ENCODE measurements at places on chromosomes 3 and 15. TPM values are rescaled to one million over a fixed set of nuclear protein-coding genes. Genes with fewer than 3 reads are reported as not detected.

The SLC27A2 gene
- 153 TPM for total RNA-seq

The ADGRG7 gene
- total RNA-seq: 17.0 TPM

The OR5K2 gene
- total RNA-seq: not detected

The P2RY1 gene
- total RNA-seq: 1.1 TPM

The CPOX gene
- 34.1 TPM for total RNA-seq

The SYNPR gene
- total RNA-seq: not detected

DNA sequence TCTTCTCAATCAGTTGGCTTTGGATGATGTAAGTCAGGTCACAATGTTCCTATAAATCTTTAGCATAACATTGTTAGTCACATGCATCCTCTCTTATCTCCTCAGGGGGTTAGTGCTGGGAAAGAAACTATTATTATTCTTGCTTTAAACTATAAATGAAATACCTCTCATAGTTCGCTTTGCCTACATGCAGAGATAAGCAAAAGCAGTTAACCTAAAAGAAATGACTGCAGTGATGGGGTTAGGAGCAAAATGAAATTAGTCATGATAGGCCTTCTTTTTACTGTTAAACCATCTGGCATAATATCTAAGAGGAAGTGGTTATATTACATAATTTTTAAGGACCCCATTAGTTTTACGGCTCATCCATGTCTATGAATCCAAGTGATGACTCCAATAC, 91.7 kb upstream of the IGSF10 start:
- no peak for DNase-seq

DNA sequence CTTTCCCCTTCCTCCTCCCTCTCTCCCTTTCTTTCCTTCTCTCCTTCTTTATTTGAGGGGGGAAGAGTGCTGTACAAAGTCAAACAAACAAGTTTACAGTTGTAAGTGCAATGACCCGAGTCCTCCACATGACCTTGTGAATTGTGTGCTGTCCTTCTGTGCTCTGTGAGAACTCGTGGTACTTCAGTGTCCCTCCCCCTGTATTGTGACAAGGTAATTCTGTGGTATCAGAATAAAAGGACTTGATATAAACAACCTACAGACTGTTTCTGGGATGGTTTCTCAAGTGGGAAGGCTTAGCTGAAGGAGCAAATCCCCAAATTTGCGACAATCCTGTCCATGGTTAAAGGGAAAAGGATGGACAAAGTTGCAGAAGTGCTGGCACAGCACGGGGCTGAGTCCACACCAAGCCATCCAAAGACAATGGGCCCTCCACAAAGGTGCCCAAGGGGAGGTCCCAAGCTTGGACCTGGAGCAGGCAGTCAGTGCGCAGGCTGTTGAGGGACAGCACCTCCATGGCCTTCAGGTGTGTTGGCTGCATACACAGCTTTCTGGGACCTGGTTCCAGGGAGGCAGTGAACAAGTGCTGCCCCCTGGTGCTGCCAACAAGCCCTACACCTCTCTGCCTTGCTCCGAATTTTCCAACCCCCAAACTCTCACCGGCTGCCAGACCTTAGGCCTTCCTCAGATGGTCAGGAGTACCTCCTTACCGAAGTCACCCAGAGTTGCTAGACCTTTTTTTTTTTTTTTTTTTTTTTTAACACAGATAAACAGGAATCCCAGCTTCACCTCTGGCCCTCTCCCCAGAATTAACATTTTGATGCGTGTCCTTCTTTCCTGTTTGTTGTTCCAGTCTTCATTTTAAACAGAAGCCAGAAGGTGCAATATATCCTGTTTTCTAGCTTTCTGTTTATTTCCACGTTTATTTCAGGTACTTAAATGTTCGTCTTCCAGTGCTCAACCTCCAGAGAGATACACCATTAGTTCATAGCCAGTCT, 2.6 kb upstream of the APEH start:
- DNase-seq: peak; percentile 87

DNA sequence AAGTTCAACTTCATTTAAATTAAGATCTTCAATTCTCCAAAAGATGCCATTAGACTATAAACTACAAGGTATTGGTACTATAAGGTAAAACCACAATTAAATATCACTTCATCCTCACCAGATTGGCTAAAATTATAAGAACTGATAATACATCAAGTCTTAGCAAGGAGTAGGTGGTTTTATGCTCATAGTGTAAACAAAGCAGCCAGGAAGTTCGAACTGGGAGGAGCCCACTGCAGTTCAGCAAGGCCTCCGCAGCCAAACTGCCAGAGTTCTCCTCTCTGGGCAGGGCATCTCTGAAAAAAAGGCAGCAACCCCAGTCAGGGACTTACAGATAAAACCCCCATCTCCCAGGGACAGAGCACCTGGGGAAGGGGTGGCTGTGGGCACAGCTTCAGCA, 91.6 kb upstream of the SETMAR start:
- DNase-seq: no peak

DNA sequence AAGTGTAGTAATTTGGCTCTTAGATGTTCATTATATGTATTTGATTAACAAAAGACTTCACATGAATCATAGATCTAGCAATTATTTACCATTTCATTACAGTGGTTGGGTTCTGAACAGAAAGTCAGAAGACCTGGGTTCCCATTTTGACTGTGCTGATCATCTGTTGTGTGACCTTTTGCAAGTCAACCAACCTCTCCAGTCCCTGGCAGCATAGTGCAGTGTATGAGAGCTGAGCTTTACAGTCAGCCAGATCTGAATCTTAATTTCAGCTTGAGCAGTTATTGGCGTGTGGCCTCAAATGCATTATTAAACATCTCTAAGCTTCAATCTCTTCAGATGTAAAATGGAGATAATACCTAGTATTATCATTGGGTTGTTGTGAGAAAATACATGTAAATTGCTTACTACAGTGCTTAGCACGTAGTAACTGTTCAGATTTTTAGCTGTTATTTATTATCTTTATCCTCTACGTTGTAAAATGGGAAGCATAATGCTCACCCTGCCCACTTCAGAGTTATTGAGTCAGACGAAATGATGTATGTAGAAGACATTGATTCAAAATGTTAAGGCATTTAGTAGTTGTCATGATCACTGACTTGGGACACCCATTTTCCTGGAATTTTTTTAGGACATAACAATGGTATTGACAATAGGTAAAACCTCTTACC, 104.0 kb downstream of the KLHL25 start:
- no peak for DNase-seq

DNA sequence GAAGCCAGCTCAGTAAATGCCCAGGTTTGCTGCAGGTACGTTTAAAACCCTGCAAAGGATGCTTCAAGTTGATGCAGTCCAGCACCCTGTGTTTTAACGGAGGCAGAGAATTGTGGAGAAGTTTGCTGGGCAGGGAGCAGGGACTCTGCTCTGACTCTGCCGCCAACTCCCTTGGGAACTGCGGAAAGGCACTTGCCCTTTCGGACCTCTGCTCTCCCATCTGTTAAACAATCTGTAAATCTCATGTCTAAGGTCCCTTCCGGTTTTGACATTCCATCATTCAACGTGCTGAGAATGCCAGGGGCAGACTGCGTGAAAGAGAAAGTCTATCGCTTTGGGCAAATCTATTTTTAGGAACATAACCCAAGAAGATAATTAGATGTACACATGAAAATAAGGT, 184.5 kb downstream of the OPA1 start:
- DNase-seq: no peak

DNA sequence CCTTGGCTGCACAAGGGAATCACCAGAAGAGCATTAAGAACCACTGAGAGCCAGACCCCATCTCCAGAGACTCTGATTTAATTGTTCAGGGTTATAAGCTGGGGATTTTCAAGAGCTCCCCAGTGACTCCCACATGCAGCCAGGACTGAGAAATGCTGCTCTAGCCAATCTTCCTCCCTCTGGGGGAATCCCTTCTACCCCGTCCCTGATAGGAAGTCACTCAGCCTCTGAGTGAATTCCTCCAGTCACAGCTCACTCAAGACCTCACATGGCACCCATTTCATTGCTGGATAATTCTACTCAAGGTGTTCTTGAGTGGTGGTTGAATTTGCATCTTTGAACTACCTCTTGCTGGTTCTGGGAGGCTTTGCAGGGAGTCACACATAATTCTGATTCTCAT, 10.7 kb downstream of the CCR3 start:
- no peak for DNase-seq

- no peak for DNase-seq
These were observed 19.9 kb downstream of the CLDN1 start for GRCh38 chr3:190302212-190302867.

- no peak for DNase-seq
These were observed 208.6 kb downstream of the FEZF2 start for GRCh38 chr3:62164746-62165145.

GRCh38 chr15:41572866-41573265, 13.9 kb downstream of the TYRO3 start:
- no peak for DNase-seq

DNA sequence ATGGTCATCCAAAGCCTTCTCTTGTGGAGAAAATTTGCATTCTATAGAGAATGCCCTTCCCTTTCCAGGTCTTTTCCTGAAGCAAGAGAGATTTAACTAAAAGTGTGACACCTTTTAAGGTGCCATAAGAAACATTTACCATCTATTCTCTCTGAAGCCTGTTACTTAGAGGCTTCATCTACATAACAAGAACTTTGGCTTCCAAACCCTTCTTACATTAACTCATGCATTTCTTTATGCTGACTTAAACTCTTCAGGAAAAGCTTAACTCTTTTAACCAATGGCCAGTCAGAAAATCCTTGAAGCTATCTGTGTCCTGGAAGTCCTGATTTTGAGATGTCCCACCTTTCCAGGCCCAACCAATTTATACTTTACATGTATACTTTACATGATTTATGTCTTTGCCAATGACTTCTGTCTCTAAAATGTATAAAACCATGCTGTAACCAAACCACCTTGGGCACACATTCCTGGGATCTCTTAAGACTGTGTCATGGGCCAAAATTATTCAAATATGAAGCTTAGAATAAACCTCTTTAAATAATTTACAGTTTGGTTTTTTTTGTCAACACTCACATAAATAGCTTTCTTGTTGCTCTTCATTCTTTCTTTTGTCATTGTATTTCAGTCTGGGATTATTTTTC, 472.6 kb upstream of the NECTIN3 start:
- DNase-seq: no peak

- no peak for DNase-seq
These were observed 49.7 kb upstream of the RBSN start for GRCh38 chr3:15148614-15149013.

DNA sequence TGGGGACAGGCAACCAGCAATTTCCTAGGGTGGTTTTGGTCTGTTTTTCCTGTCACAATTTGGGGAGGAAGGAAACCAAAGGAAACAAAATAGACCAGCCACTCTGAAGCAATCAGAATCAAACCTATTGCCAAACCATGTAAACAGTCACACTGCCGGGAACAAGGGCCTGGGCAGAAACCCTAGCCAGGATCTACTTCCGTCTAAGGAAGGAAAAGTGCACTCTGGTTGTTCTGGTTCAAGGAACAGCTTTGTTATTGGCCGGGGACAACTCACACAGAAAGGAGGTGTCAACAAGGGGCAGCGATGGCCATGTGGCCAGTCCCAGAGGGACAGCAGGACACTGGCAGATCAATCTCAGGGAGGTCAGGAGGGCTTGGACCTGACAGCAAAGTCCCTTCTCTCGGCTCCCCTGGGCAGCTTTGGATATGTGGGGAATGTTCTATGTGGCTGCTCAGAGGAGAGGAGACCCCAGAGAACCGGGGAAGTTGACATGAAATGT, 17.5 kb upstream of the RAD18 start:
- no peak for DNase-seq

- no peak for DNase-seq
These were observed 34.7 kb upstream of the SLC24A5 start for GRCh38 chr15:48086133-48086532.

- peak; percentile 49 for DNase-seq
These were observed 196.8 kb downstream of the GOLGA6L6 start for GRCh38 chr15:20344601-20345400.
